Cardiac septum (tissue), 1 donor: ENCODE measurements at places on chromosomes 2 and 18. TPM values are rescaled to one million over a fixed set of nuclear protein-coding genes. Genes with fewer than 3 reads are reported as not detected.
A peak's percentile ranks its signal among the peaks of the same experiment; 100 is the strongest.

- no peak for DNase-seq
These were observed 79.6 kb downstream of the TNS1 start for GRCh38 chr2:217923007-217923686.

DNA sequence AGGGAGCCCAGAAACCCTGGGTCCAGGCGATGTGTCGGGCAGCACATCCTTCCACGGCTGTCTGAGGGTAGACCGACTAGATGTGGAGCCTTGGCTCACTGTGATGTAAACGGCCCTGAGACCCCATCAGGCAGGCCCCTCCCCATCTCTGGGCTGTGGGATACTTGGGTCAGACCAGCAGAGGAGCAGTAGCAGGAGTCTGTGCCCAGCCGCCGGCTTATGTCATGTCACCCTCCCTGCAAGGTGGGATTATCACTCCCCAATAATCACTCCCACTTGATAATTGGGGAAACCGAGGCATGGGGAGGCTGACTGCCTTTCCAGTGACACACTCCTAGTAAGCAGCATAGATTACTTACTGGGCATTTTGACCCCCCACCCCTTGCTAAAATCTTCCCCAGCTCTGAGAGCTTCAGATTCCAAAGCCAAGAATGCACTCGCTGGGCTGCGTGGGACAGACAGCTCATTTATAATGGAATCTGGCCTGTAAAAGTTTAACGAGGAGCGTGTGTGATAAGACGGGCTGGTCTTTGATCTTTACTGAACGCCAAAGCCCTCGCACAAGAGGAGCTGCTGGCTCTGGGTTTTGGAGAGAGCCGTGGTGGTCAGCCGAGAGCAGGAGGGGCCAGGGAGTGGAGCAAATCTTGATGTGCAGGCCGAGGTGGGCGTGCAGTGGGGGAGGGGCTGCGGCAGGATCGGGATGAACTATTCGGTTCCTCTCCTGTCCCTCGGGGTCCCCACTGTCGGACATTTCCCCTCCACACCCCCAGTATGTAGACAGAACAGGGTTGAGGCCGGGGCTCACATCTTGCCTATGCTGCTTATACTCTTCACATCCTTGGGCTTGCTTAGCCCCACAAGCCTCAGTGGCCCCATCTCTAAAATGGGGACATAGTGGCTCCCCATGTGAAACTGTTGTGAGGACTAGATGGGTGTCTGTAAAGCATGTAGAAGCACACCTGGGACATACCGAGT, 200.0 kb downstream of the GLI2 start:
- DNase-seq = no peak

DNA sequence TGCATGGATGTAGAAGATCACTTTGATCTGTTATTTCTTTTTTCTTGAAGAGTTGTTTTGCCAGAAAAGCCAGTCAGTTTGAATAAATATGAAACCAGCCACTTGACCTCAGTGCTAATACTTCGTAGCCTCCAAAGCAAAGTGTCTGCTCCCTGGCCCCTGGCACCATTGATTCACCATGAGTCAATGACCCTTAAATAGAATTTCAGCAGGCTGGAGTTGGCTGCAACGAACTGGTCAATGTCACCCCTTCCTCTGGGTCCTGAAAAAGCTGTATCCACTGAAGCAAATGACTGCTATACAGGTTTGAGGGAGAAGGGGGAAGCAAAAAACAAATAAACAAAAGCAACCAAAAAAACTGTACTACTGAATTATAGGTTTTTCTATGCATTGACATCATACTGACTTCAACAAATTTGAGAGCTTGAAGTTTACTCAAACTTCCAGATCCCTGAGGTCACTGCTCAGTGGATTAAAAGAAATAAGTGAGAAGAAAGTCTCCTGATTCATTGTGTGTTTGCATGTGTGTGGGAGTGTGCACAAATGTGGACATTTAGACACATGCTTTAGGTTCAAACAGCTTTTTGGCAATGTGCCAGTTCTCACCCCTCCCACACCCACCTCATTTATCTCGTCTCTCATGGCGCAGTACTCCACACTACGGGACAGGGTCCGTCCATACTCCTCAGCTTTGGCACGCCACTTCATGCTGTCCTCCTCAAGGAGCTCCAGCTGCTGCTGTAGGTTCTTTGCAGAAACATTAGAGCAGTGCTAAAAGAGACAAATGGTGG, 58.1 kb upstream of the TTN start:
- no peak for DNase-seq

GRCh38 chr18:35178260-35178659, 62.6 kb upstream of the ZNF397 start:
- DNase-seq = no peak

LAMA1 gene
- 0.40 TPM for total RNA-seq

LYPD6 gene
- total RNA-seq = 0.16 TPM

GRCh38 chr2:207046724-207047123, 107.4 kb downstream of the CPO start:
- DNase-seq = no peak

DNA sequence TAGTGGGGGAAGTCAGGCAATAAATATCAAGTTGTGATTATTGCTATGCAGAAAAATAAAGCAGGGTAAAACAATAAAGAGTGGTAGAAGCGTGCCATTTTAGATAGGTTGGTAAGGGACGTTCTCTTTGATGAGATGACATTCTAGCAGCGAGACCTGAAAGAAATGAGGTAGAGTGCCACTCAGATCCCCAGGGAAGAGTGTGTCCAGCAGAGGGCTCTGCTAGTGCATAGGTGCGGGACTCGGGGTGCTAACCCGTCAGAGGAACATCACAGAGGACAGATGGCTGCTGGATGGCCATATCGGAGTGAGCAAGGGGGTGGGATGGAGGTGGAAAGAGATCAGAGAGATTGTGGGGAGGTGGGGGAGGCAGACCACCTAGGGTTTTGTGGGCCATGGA, 16.3 kb upstream of the GTF2A1L start:
- no peak for DNase-seq

- no peak for DNase-seq
These were observed 535.6 kb upstream of the FSIP2 start for GRCh38 chr2:185202945-185203528.

ADRA2B gene
- total RNA-seq = 5.5 TPM

DNA sequence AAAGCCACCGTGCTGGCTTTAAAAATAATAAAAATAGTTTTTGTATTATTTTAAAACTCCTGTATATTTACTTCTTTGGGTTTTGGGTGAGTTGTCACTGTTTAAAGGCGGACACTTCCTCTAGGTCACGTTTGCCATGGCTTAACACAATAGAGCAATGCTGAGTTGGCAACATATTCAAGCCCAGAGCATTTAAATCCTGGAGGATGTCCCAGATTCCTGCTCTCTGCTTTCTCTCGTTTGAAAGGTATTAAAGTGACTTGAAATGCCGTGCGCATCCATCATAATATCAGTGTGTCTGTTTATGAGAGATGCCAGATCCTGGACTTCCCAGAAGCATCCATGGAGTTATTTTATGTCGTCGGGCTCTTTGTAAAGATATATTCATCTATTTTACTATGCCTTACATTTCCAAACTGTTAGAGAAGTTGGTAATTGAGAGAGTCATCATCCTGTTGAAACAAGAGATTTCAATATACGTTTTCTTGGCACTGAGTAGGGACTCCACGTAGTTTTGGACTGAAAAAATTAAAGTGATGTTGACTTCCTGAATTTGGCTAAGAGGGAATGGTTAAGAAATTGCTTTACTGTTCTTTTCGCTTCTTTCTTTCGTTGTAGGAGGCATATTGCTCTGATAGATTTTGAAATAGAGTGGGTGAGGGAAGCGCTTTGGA, 150.6 kb downstream of the ZNF236 start:
- no peak for DNase-seq

PIAS2 gene
- 36.8 TPM for total RNA-seq

DNA sequence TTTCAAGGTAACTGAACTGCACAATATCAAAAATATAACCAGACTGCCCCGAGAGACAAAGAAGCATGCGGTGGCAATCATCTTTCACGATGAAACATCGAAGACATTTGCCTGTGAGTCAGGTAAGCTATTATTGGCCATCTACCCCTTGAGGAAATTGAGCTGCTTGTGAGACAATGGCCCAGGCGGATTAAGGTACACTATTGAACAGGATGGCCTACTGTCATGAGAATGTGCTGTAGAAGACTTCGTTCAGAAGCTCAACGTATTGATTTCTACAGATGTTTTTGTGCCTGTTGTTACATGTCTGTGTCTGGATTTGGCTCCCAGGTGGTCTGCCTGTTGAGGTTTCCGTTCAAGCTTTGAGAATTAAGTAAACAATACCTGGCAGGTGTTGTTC, 198.7 kb downstream of the DOK6 start:
- no peak for DNase-seq

DNA sequence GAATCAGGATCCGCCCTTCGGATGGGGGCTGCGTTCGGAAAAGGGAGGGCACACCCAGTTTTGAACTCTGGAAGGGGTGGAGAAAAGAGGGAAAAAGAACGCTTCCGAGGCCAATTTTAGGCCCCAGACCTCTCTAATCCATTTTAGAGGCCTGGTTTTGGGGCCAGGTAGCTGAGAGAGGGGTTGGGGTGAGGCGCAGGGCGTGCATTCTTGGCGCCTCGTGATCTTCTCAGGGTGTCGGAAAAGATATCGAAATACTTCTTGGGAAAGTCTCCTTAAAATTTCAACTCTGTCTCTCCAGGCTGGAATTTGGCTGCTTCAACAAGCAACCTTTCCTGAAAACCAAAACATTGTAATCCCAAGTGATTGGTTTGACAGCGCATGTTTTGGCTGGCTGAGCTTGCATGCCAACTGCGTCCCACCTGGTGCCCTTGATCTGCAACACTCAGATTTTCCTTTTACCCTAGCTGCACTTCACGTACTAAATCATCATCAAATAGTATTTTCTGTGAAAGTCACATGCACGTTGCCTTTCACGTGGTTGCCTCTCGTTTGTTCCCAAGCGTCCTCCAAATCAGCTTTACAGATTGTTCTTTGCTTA, 864 bp upstream of the XPO1 start:
- DNase-seq = no peak

DNA sequence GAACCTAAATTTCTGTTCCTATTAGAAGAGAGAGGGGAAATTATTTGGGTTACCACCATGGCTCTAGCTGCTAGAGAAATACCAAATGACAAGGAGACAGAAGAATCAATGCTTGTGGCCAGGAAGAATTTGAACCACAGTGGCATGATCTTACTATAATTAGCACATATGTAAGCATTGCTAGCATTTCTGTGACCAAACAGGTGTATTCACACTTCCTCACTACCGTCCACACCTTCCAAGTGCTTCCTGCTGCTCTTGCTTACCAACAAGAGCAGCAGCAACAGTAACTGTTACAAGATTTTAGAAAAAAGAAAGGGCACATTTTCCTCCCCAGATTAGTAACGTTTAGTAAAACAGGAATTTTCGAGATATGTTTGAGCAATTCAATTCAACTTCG, 60.5 kb downstream of the CDH7 start:
- no peak for DNase-seq

DNA sequence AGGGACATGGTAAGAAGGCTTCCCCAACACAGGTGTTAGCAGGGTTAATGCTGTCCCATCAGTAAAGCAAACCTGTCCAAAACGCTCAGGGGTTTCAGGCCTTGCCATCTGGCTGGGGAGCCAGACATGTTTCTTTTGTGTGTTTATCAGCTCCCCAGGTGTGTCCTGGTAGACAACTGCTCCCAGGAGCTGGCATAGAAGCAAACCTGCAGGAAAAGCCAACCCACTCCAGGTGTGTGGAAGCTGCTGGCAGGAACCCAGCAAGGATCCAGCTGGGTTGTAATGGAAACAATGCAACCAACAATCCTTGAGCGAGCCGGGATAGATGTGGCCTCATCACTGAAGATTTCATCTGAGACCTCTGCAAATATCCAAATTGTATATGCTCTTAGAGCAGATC, 123.1 kb downstream of the RAB3GAP1 start:
- no peak for DNase-seq

- no peak for DNase-seq
These were observed 290.2 kb downstream of the METTL4 start for GRCh38 chr18:2281086-2281485.

- no peak for DNase-seq
These were observed 23.0 kb downstream of the ERMN start for GRCh38 chr2:157302492-157303099.

DNA sequence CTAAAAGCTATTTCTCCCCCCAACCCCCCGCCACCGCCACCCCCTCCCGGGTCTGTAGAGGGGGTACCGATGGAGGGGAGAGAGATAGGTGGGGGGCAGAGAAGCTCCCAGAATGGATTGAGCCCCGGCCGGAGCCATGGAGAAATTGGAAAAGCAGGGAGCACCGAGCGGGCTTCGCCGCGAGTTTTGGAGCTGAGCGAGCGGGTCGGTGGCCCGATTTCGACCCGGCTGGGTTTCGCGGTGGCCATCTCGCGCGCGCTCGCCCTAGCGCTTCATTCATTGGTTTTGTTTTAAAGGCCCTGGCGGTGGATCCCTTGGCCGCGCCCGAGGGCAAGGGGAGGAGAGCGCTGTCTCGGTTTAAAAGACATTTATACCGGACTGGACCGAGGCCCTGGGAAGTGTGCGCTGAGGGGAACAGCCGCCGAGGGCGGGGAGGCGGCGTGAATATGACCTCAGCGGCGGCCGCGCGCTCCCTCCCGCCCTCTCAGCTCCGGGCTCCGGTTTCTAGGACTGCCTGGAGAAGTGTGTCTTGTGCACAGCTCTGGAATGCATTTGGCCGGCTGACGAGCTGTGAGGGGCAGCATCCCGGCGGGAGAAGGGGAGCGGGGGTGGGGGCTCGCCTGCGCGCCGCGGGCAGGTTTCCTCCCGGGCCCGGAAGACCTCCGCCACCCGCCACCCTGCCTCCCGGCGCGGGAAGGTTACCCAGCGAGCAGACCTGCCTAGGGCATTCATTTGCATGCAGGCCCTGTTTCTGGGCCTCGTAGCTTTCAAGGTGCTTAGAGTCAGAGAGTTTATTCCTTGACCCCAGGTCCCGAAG, 1.7 kb upstream of the SMAD7 start:
- peak; percentile 88 for DNase-seq

LONRF2 gene
- total RNA-seq = 24.5 TPM

DNA sequence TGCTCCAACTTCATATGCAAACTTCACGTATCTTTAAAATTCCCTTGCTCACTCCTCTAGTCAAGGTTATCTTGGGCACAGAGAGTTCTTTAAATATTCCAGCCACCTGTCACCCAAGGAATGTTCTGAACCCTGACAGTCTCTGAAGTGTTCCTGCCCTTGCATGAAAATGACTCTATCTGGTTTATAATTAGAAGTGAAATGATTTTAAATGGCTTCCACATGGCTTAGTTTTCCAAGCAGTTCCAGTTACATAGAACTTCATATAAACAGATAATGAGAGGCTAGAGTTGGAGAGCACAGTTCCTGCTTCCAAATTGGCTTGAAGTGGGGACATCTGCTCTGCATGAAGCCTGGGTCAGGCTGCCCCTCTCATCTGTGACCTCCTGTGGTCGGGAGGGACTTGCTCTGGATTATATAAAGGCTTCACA, 81.9 kb downstream of the SLC4A3 start:
- DNase-seq = no peak

- peak; percentile 68 for DNase-seq
These were observed 6.7 kb upstream of the SDC1 start for GRCh38 chr2:20231598-20232026.

DNA sequence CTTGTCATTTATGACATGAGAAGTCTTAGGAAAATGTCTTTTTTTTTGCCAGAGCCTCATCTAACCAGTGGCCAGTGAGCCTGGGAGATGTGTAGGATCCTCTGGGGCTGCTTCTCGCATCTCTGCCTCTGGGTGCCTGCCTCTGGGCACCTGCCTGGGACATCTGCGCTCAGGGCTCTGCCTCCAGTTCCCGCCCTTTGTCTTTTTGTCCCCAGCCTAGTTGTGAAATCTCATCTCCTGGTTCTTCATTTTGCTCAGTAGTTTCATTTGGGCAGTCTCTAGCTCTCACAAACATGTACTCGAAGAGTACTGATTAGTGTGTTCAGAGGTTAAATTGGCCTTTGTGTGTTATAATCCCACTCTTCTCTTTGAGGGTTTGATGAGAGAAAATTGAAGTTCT, 92.0 kb downstream of the LTBP1 start:
- DNase-seq = no peak
